ENCODE measurements at places on chromosomes 2 and 18.

DNA sequence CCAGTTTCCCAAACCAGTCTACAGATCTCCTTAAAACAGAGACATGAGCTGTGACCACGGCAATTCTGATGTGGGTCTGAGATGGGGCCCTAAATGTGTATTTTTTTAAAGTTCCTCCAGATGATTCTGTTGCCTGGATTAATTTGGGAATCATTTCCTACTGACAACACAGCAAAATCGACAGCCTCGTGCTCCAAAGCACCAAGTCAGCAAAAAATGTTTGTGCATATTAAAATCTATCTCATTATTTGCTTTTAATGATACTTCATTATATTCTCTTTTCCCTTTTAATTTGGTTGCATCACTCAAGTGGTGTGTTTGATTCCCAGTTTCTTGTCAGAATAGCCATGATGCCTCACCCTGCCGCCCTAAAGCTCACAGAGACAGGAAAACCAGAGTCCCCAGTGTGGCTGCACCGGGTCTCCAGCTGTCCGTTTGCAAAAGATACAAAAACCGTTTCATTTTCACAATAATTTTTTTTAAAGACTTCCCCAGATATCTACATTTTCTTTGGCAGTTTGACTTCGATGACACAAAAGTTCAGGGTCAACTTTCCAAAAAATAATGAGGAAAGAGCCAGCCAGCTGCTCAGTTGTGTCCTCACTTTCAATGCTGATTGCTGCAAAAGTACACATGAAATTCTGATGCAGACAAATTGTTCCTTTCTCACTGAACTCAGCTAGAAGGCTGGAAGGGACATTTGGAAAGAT, 443.2 kb upstream of the ID2 start:
- DNase-seq = no peak

DNA sequence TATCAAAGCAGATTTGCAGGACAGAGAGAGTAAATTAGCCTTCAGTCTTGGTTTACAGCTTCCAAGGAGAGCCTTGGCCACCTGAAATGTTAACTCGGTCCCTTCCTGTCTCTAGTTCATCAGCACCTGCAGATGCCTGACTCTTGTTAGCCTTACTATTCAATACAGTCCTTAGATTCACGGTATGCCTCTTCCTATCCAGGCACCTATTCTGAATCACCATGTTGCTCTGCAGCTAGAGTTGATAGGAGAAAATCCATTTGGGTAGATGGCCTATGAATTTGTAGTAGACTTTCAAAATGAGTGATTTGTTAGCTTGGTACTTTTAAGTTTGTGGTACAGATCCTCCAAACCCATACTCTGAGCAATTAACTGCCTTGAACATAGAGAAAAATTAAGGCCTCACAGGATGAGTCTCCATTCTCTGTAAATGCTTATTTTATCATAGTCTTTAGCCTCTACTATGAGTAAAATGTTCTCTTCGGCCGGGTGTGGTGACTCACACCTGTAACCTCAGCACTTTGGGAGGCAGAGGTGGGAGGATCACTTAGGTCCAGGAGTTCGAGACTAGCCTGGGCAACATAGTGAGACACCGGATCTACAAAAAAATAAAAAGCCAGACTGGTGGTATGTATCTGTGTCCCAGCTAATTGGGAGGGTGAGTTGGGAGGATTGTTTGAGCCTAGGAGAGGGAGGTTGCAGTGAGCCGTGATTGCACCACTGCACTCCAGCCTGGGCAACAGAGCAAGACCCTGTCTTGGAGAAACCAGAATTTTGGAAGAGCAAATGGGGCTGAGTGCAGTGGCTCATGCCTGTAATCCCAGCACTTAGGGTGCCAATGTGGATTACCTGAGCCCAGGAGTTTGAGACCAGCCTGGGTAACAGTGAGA, 32.9 kb downstream of the PTCD3 start:
- DNase-seq = no peak

DNA sequence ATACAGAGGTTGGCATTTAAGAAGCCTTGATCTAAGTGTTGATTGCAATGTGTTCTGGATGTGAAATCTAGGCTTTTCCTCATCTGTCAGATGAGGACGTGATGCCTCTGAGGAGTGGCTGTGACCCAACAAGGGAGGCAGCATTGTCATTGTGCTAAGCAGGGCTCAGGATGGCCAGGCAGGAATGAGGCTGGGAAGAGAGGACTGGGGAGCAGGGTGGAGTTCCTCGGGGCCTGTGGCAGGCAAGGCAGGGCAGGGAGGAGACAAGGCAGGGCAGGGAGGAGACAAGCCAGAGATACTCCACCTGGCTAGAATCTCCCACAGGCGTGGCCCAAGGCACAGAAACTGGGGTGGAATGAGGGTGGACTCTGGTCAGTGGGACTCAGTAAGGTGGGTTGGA, 116.6 kb downstream of the RPIA start:
- DNase-seq = no peak

DNA sequence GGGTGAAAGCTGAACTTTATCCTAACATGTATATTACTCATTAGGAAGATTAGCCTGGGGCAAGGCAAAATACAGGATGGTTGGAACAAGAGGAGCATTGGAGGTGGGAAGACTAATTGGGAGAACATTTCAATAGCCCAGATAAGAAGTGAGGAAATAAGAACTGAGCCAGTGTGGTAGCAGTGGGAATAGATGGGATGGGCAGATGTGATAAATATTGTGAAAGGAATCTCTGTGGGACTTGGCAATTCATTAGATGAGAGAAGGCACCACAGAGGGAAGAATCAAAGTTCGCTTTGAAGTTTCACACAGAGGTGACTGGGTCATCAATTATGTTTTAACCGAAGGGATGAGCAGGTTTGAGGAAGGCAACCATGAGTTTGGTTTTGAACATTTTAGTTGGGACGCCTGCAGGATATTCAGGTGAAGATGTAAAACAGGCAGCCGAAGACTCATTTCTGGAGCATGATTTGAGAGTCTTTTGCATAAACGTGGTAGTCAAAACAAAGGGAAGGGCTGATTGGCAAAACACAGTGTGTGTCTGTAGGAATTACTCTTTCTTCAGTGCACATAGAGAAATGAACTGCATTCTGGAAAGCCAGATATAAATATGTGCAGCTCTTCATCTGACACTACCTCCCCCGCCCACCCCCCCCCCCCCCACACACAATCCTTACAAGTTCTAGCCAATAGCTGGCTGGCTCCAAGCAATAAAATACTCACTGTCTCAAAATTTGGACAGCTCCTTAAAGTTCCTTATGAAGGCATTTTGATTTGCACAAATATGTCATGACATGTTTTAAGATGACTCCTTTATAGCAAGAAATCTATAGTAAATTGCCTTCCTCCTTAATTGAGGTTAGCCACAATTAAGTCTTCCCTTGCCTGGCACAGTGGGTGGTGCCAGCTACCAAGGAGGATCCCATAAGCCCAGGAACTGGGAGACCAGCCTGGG, 1.9 kb upstream of the SLC1A4 start:
- no peak for DNase-seq

DNA sequence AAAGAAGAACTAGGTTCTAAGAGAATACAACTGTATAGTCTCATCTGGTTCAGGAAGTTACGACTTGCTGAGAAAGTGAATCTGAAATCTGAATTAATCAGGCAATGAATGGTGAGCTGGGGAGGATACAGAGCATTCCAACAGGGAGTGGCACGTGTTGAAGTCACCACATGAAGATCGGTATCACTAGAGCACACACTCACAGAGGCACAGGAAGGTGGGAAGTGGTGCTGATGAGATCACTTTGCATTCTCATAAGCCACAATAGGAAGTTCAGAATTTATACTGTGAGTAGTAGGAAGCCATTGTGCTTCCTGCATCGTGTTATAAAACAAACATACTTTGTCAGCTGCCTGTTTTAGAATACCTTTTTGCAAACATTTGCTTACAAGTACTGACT, 615.0 kb upstream of the DDX18 start:
- no peak for DNase-seq

DNA sequence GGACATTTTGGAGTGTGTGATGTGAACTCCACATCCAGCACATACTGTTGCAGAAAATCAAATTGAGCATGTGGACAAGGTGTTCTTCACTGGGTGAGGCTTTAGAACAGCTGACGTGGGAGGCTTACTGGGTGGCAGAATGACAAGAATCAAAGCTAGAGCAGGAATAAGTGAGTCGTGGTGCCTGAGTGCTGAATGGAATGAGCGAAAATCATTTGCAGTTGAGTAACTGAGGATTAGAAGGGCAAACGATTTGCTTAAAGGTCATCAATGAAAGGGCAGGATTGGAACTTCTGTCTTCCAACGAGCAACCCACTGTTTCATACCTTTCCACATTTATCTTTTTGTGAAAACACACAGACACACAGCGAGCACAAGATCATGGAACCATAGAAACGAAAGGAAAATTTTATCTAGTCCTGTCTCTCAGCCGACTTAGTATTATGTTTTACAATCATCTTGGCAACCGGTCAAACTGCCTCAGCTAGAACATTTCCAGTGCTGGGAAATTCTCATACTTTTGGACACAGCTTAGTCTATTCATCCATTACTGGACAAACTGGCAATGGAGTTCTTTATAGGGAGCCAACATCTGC, 7.2 kb upstream of the DAW1 start:
- no peak for DNase-seq

GRCh38 chr18:79604205-79604912, 75.2 kb upstream of the CTDP1 start:
- DNase-seq = no peak
